ENCODE measurements at places on chromosomes 7 and 10. TPM values are rescaled to one million over a fixed set of nuclear protein-coding genes. Genes with fewer than 3 reads are reported as not detected.

GRCh38 chr10:116109481-116109880, 163.5 kb downstream of the GFRA1 start:
- no peak for DNase-seq

DNA sequence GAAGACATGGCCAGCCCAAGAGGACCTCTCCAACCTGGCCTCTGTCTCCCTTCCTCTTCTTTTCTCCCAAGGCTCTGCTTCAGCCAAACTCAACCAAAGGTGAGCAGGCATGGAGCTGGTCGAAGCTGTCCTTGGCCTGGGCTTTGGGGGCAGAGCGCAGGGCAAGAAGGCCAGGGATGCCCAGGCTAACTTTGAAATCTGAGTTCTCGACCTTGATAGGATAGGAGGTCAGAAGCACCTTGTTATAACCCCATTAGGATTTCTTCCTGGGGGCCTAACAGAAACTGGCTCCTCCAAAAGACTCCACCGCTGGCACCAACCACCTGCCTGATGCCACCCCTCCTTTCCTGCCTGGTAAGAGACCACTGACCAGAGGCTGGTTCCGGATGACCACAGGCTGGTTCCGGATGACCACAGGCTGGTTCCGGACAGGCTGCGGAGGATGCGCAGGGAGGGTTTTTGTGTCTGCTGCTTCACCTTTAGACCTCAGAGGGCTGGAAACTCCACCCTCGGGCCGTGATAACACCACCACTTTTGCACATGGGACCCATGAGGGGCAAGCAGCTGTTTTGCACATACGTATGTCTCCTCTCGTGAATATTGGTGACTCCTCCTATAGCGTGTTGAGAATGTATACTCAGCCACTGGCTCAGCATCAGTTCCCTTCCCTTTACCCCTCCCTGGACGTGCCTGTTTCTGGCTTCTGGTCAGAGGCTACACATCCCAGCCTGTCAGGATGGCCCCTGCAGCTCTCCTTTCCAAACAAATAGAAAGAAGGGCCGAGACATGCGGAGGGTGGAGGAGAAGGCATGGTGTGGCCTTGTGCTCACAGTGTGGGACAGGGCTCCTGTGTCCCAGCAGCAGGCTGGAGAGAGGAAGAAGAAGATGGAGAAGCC, 140.1 kb downstream of the DNAJB6 start:
- DNase-seq: no peak

- no peak for DNase-seq
These were observed 875.8 kb upstream of the CELF2 start for GRCh38 chr10:10141782-10142382.

SPDYE5 gene
- 0.04 TPM for polyA plus RNA-seq

EVX1 gene
- polyA plus RNA-seq: not detected

- no peak for DNase-seq
These were observed 276.3 kb downstream of the TFEC start for GRCh38 chr7:115754226-115754625.

OPALIN gene
- polyA plus RNA-seq: not detected

DNA sequence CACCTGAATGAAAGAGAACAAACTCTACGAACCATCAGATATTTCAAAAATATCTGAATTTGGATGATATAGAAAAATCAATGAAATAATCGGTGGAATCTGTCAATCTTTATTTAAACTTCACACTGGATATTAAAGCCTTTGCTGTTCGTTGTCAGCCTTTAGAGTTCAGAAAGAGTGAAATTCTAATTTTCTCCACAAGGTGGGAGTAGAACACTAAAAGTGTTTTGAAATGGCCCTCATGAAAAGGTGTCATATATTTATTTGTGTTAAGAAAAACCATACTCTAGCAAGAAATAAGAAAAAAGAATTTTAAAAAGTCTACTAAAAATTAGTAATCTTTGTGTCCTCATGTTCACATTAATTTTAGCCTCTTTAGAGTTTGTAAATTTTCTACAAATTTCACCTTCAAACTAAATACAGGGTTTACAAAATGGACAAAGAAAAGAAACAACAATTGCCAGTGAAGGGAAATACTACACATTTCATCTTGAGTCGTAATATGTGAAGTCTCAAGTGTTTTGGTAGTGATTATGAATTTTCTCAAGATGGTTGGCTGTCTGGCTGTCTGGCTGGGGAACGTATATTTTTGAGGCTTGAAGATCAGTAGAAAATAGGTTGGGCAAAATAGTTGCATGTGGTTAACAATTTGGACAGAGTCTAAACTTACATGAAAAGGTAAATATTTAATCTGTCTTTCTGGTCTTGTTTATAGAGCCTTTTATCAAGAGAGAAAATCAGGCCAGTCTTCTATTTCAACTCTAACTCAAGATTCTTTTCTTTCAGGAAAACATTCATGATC, 43.7 kb downstream of the DNAJB9 start:
- DNase-seq: peak; percentile 5

ZNF775 gene
- polyA plus RNA-seq: 1.9 TPM

SERPINE1 gene
- 820 TPM for polyA plus RNA-seq

- no peak for DNase-seq
These were observed 22.4 kb upstream of the DMTF1 start for GRCh38 chr7:87129848-87130247.

GRCh38 chr10:114638821-114639625, 19.1 kb downstream of the ABLIM1 start:
- no peak for DNase-seq

PRSS2 gene
- not detected for polyA plus RNA-seq

DNA sequence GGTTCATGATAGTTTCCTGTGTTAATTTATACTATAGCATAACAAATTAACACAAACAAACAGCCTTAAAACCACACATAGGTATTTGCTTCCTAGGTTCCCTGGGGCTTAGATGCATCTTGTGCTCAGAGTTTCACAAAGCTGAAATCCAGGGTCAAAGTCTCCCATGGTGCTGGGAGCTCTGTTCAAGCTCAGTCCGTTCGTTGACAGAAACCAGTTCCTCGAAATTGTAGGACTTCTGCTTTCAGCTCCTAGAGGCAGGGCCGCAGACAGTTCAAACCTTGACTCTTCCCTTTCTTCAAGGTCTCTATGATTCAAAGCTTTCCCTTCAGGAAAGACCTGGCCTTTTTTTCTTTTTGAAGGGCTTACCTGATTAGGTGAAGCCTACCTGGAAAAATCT, 90.5 kb downstream of the VSTM2A start:
- no peak for DNase-seq

CUZD1 gene
- polyA plus RNA-seq: 0.93 TPM

CUEDC2 gene
- 46.6 TPM for polyA plus RNA-seq

NT5C3A gene
- 12.6 TPM for polyA plus RNA-seq

MMD2 gene
- not detected for polyA plus RNA-seq

Data from keratinocyte (primary cell).